ENCODE measurements at places on chromosomes 16 and 17.
A peak's percentile ranks its signal among the peaks of the same experiment; 100 is the strongest.

DNA sequence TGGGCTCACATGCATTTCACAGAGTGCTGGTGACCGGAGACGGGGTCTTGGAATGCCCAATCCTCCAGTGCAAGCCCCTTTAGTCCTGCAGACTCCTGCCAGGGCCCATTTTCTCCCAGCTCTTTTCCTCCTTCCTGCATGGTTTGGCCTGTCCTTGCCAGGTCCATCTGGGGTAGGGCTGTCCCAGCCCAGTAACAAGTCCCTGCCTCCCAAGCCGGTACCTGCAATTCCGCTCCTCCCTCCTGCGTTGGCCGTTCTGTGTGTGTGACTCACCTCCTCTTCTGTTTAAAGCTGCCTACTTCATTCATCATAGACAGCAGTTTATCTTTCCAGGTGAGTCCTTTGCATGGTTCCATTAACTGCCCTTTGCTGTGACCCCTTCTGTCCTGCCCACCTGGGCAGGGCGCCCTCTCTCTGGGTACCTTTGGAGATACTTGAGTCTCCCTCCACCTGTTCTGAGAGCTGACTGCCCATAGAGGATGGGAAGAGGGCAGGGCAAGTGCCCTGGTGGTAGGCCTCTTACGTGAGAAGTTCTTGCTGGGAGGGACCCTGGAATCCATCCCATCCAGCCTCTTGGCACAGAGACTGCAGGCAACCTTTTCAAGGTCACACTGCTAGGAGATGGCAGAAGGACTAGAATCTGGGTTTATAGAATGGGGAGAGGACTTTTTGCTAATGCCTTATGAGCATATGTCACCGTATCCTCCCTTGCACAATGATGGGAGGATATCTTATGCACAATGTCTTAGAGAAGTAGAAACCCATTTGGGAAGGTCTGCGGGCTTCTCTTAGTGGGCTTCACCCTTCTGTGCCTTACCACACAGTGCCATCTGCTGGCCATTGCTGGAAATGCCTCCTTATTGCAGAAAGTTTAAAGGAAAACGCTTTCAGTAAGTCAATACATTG is 29.7 kb upstream of the LGALS9 start:
- peak; percentile 82 for DNase-seq

DNA sequence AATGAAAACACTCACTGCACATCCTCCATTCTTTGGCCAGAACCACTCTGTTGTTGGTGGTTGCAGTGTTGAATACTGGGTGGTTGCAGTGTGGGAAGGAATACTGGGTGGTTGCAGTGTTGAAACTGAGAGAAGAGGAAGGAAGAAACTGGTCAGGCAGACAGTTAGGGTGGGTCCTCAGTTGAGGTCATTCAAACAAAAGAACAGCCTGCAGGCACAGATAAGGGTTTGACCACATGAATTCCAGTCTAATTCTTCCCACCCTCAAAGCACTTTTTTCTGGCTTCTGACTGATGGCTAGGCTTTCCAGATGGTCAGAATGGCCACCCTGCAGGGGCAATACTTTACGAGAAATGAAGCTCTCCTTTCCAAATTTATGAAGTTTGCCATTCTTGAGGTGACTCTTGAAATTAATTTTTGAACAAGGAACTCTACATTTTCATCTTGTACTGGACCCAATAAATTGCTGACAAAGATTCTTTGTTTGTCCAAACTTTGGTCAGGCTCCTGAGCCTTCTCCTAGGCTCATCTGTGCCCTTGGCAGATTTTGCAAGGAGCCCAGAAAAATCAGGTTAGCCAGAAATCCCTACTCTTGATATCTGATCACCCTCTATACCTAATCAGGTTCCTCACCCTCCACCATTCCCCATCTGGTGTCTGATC is 596.6 kb upstream of the CDH5 start:
- DNase-seq = no peak

DNA sequence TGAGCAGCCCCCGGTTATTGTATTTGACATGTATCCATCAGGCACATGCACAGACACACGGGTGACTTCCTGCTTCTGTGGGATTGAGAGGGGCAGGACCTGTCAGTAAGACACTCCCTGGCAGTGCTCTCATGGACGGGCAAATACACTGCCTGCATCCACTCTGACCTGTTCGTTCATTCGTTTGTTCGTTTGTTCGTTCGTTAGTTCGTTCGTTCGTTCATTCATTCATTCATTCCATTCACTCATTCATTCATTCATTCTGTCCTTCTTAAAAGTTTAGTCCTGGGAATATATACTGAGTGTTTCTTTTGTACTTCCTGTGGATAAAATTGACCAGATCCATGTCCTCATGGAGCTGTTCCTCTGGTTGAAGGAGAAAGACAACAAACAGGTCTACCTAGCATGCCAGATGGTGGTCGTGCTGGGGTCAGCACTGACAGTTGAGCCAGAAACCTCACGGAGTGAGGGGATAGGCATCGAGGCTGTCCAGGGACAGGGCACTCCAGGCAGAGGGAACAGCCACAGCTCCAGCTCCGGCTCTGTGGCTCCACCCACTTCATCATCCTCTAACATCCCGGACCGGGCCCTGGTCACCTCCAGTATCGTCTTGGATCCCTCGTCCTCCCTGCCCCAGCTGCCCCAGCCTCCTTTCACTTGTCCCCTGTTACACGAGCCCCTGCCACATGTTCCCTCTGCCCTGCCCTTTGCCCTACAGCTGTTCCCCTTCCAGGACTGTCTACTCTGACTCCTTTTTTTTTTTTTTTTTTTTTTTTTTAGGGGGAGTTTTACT is 336.1 kb downstream of the CPPED1 start:
- DNase-seq = no peak

DNA sequence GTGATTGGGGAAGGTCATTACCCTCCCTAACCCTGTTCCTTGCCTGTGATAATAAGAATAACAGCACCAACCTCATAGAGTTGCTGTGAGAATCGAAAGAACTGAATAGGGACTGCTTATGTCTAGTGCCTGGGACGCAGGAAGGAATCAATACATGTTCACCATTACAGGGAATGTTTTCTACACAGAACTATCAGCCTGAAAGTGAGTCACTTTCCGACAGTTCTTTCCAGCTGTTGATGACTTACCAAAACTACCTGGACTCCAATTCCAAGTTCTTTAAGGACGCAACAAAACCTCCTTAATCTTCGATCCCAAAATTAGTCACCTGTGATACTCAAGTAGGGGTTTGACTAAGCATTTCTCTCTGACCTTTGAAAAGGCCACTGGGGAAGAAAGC is 29.4 kb downstream of the ZNF423 start:
- no peak for DNase-seq

DNA sequence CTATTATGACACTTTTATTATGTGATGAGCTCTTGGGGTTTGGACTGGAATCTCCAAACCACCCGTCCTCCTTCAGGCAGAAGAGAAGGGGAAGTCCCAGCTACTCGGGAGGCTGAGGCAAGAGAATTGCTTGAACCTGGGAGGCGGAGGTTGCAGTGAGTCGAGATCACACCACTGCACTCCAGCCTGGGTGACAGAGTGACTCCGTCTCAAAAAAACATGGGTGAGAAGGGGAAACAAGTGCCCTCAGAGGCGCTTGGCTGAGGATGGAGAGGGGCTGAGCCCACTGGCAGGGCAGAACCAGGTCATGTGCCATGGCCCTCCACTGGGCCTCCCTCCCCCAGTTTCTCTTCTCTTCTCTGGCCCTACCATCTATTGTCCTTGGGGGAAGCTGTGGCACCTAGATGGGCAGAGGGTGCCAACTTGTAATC is 120.9 kb upstream of the SMURF2 start:
- no peak for DNase-seq

GRCh38 chr16:17817943-17818342 is 347.2 kb upstream of the XYLT1 start:
- DNase-seq = no peak

- DNase-seq = no peak
Observed at GRCh38 chr17:68867759-68868516, 87.3 kb downstream of the ABCA8 start.

DNA sequence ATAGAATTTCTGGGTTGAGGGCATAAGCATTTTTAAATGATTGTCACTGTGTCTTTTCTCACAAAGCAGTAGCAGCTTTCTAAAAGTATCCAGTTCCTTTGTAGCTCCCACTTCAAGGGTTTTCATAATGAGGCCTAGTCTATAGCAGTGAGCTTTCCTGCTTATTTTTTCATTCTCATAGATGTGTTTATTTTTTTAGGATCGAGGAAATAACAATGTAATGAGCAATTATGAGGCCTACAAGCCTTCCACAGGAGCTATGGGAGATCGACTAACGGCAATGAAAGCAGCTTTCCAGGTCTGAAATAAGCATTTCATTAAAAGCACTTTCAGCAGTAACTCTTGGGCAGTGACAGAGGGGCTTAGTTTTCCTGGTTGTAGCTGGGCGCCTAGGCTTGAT is 10.6 kb upstream of the PSMC5 start:
- no peak for DNase-seq

DNA sequence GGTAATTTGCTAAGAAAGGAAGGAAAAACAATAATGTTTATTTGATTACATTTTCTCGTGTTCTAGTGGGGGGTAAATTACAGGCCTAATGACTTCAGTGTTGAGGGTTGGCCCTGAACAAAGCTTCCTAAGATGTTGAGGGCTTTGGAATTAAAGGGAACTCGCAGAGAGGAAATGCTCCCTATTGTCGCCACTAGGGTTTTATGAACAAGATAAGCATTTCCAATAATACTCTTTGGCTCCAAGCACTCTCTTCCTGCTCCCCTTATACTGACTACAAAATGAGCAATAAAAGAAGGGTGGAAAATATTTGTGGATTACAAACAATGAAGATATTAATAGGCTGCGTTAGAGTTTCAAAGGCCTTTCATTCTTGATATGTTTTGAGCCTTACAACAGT is 363.6 kb downstream of the HS3ST3B1 start:
- DNase-seq = no peak

- no peak for DNase-seq
Observed at GRCh38 chr17:77555741-77556291, 402.7 kb upstream of the TNRC6C start.

DNA sequence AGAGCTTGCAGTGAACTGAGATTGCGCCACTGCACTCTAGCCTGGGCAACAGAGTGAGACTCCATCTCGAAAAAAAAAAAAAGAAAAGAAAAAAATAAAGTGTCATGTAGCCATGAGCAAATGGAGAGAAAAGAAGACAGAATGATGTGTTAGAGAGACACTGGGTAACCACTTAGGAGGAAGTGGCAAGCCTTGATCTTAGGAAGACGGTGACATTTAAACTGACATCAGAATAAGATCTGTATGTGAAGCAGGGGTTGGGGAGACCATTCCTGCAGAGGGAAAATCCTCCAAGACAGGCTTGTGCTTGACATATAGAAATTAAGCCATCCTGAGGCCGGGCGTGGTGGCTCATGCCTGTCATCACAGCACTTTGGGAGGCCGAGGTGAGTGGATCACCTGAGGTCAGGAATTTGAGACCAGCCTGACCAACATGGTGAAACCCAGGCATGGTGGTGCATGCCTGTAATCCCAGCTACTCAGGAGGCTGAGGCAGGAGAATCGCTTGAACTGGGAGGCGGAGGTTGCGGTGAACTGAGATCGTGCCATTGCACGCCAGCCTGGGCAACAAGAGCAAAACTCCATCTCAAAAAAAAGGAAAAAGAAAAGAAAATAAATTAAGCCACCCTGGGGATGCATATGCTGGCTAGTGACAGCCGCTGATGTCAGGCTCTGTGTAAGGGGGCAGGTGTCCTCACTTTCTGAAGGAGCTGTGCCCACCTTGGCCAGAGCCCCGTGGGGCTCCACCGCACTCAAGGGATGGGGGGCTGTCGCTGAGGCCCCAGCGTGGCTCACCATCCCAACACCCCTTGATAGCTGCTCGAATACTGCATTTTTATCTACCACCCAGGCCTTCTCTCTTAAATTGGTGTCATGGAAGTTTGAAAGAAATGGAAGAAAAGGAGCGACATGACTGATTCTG is 13.1 kb upstream of the CYB5B start:
- no peak for DNase-seq

- no peak for DNase-seq
Observed at GRCh38 chr16:29321585-29321984, 84.9 kb downstream of the NPIPB11 start.

- no peak for DNase-seq
Observed at GRCh38 chr17:67676305-67676704, 41.4 kb upstream of the NOL11 start.

- no peak for DNase-seq
Observed at GRCh38 chr17:62098623-62099231, 33.6 kb upstream of the MED13 start.

DNA sequence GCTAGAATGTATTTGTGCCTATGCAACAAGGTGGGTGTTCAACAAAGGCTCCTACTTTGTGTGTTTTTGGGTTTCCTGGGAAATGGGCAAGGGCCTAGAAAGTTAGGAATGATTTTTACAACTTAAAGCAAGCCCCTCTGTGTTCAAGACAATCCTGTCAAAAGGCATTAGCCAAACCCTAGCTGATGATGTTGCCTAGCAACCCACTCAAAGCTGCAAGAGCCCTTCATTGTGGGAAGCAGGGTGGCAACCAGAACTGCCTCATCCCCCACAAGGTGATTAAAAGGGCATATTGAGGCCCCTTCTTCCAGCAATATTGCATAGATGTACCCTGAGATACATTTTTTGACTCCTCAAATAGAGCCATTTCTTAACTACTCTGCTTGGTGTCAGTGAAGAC is 16.0 kb upstream of the RASL10B start:
- no peak for DNase-seq

DNA sequence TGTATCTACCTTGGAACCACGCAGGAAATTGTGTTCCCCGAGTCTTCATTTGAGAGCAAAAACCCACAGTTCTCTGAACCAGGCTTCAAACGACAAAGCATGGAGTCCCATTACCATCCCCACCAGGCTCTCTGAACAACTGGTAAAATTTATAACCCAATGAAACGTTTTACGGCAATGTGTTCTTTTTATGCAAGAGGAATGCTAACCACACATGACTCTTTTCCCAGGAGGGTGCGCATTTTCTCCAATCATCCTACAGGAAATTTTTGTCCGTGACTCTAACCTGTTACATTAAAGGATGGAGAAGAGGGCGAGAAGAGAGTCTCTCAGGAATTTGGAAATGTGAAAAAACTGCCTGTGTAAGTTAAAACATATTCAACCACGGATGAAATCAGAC is 17.8 kb downstream of the STX8 start:
- no peak for DNase-seq

- DNase-seq = no peak
Observed at GRCh38 chr17:50668838-50669581, 34.3 kb downstream of the ABCC3 start.

- no peak for DNase-seq
Observed at GRCh38 chr17:41338961-41339485, 11.6 kb downstream of the KRT33A start.

DNA sequence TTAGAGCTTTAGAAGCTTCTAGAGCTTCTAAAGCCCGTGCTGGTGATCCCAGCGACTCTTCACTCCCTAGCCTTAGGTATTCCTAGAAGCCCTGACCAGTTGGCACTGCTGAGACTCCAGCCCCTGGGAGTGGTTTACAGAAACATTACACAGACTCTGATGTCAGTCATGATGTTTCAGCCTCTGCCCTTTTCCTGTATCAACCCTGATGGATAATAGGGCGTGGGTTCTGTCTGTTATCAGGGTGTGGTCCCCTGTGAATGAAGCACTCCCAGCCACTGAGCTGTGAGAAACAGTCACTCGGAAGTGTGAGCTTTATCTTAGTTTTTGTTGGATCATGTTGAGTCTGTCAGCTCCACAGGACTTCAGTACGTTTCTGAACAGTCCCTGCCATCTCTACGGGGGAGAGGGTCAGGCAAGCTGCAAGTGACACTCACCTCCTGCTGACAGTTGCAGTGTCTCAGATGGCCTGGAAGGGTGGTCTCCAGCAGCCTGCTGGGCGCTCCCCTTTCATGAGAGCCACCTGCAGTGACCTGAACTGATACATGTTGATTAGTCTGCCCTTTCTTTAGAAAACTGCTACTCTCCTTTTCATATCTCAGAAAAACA is 12.8 kb downstream of the GOSR2 start:
- no peak for DNase-seq
